Stimulated activated naive CD8-positive, alpha-beta T cell treated with anti-CD3 and anti-CD28 coated beads, Interleukin-15, amount 100 ng/mL, for 72 hours (primary cell): ENCODE measurements at places on chromosomes 7 and 10.

DNA sequence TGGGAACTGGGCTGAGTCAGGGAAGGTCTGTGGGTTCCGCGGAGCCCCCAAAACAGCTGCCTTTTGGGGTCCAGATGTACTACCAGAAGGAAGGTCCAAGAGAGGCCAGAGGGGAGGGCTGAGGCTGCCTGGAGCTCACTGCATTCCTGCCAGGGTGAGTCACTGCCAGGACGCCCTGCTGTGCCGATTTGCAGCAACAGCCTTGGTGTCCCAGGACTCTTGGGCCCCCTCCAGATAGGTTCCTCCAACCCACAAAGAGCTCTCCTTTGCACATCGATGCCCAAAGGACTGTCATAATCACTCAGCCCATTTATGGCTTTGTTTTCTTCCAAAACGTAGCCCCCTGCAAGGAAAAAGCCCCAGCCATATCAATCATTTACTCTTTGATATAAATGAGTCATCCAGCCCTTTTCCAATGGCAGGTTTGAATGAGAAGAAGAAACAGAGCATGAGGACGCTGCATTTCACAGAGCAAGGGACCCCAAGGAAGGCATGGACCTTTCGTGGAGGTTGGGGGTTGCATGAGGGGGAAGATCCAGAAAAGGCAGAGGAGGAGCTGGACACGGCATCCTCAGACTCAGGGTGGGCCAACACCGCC, 32.2 kb upstream of the COL13A1 start:
- DNase-seq: no peak

GRCh38 chr10:78864761-78865537, 203.8 kb upstream of the ZMIZ1 start:
- no peak for DNase-seq

GRCh38 chr10:46018453-46019176, 11.8 kb downstream of the NCOA4 start:
- no peak for DNase-seq

DNA sequence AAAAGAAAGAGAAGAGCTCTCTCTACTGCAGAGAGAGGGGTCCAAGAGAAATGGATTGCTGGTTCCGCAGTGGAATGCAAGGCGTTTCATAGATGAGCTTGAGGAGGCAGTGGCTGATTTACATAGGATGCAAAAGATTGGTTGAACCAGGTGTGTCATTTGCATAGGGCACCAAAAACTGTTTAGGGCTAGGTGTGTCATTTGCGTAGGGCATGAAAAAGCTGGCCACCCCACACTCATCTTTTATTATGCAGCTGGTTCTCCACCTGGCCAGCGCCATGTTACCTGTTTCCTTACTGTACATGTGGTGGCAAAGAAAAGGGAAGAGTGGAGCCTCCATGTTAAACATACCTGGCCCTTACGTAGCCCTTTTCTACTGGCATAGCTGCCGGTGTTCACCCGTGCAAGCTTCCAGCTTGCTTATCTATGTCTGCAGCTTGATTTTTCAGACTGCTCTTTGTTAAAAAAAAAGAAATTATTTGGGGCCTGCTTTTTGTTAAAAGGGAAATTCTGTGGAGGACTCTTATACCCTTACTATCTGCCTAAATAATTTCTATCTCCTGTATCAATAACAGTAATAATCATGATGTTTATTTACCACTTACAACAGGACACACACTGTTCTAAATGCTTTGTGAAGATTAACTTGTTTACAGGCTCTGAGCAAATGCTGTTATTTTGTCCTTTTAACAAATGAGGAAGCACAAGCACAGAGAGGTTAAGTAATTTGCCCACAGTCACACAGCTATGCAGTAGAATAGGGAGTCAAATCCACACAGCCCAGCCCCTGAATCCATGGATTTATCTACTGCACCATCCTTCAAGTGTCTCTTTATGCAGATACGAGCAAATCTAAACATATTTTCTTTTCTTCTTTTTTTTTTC, 33.3 kb downstream of the CASP7 start:
- DNase-seq: no peak

DNA sequence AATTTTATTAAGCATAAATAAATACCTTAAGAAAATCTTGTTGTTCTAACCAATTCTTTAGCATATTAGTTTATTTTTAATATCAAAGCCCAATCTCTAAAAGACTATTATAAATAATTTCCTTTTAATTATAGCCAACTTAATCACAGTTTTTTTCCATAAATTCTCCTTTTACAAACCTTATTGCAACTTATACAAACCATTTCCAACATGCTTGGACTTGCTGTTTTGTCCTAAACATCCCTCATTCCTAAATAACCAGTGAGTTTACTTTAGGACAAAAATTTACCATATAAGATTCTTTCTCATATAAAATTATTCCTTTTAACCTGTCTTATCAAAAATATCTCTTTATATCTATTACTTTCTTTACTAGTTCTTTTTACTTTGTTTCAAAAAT, 25.2 kb upstream of the LSM8 start:
- DNase-seq: no peak

GRCh38 chr7:155804897-155805825, 7.1 kb downstream of the SHH start:
- DNase-seq: peak; percentile 68
